Muscle of leg (tissue), 16 donors: ENCODE measurements at places on chromosomes 5 and 9. TPM values are rescaled to one million over a fixed set of nuclear protein-coding genes. Genes with fewer than 3 reads are reported as not detected.

The ITGA1 gene
- total RNA-seq, result 36.5 TPM

The HTR4 gene
- not detected for total RNA-seq

The INSYN2B gene
- total RNA-seq, result 0.04 TPM

The CCL19 gene
- total RNA-seq, result 0.35 TPM

The GCNT4 gene
- 0.04 TPM for total RNA-seq

The PRDM12 gene
- total RNA-seq, result not detected

The ACOT12 gene
- 0.18 TPM for total RNA-seq

The ZNF169 gene
- total RNA-seq, result 3.5 TPM

The CNTNAP3B gene
- total RNA-seq, result 8.4 TPM

The NR5A1 gene
- not detected for total RNA-seq

The SLC34A3 gene
- total RNA-seq, result 0.04 TPM

The GARNL3 gene
- total RNA-seq, result 20.2 TPM

The WDR38 gene
- 0.04 TPM for total RNA-seq

The PCDHB5 gene
- 3.1 TPM for total RNA-seq
